ENCODE measurements at places on chromosomes 4 and X.

DNA sequence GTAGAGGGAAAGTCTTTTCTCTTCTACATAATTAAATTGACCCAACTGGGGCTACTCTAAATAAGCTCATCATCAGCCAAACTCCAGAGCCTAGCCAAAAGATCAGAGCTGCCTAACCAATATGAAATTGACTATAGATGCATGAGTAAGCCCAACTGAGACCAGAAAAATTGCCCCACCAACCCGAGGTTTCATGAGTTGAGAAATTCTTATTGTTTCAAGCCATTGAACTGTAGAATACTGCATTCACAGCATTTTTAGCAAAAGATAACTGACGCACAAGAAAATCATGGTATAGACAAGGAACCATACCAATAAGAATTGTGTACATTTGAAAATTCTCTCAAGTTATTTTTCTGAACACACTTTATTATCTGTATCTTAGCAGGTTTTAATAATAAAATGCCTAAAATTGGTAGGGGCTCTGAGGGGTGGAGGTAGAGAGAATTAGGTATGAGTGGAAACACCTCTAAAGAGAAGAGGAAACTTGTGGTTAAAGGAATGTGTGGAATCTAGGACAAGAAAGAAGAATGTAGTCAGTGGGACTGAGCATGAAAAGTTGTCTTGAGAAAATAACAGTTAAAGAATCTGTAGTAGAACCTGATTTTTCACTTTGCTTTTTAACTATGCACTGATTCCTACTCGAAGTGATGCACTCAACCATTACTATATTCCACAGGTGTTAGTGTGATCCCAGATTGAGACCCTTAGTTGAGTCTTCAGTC is 200.9 kb upstream of the PPP1R2C start:
- DNase-seq = no peak

DNA sequence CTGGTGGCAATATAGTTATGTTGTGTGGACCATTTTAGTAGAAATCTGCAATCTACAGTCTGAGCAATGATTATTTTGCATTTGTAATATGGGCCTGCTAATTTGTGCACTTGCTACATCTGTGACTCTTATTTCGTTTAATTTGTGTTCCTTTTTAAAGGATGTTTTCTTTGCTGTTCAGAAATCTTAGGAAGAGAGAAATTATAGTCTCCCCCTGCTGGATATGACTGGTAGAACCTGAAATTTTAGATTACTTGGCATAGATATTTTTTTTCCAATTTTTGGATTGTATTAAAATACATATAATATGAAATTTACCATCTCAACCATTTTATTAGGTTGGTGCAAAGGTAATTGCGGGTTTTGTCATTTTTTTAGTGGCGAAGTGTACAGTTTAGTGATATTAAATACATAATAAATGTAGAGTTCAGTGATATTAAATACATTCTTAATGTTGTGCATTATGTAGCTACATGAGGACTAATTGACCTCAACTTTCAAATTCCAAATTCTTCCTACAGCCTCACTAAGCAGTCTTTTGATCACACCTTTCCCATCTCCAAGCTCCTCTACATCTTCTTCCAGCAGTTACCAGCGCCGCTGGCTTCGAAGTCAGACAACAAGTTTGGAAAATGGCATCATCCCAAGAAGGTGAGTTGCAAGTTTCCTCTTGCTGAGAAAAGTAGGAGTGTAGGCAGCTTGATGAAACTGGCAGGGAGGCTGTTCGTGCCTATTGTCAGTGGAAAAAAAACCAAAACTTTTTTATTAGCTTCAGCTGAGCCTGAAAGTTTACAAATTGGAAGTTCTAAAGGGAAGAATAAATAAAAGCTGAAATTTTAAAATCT is 82.2 kb downstream of the FNIP2 start:
- peak; percentile 31 for DNase-seq

DNA sequence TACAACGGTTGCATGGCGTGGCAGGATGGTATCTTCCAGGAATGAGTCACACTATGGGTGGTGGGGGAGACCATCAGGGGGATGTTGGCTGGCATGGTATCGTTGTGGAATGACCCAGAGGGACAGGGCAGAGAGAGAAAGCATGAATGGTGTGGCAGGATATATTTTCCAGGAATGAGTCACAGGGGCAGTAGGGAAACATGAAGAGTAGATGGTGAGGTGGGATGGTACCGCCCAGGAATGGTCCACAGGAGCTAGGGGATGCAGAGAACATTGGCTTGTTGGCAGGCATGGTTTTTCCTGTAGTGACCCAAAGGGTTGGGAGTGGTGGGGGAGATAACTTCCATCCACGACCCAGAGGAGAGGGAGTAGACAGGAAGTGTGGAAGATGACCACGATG is 62.4 kb downstream of the MAOA start:
- no peak for DNase-seq

- DNase-seq = no peak
These were observed 464.3 kb downstream of the GRXCR1 start for GRCh38 chr4:43356786-43357185.

- DNase-seq = no peak
These were observed 1042.3 kb downstream of the FSTL5 start for GRCh38 chr4:161121451-161121850.

DNA sequence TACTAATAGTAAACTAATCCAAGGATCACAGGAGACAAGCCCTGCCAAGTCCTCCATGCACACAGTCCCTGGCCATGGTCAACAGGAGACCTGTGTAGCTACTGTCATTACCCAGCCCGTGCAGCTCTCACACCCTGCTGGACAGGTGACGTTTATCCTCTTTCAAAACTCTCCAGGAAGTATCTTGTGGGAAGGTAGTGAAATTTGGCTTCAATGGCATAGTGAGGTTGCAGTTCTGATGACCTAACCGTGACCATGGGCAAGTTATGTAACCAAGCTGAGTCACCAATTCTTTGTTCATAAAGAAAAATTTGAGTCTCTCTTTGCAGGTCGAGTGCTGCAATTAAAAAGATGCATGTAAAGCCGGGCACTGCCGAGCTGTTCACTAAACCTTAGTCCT is 11.3 kb upstream of the SLC2A9 start:
- DNase-seq = no peak

DNA sequence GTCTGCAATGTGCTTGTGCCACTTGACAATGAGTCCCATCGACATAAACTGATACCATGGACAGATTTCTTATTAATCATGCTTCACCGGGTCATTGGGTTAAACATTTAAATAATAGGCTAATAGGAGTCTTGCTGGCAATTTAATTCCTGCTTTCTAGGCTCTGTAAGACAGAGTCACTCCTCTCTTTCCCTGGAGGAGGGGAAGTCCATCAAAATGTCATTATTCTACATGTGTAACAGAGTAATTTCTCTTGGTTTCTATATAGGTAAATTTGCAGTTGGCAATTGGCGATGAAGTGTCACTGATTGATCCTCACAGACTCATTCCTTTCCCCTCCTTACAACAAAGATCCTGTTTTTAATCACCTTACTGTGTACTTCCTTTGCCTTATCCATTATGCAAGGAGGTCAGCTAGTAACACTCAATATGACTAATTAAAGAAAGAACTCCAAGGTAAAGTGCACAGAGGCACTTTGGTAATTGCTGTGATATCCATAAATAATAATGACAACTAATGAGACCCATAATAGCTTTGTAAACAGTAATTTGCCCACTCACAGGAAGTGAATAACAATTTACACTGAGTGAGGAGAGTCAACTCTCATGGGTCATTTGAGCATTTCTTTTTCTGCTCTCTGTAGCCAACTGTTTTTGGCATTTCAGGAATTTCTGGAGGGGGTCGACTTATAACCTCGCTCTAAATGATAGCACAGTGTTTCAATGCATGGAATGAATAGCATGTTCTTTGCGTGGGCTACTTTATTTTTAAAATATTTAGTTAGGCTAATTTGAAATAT is 184.0 kb downstream of the UGT8 start:
- DNase-seq = no peak

DNA sequence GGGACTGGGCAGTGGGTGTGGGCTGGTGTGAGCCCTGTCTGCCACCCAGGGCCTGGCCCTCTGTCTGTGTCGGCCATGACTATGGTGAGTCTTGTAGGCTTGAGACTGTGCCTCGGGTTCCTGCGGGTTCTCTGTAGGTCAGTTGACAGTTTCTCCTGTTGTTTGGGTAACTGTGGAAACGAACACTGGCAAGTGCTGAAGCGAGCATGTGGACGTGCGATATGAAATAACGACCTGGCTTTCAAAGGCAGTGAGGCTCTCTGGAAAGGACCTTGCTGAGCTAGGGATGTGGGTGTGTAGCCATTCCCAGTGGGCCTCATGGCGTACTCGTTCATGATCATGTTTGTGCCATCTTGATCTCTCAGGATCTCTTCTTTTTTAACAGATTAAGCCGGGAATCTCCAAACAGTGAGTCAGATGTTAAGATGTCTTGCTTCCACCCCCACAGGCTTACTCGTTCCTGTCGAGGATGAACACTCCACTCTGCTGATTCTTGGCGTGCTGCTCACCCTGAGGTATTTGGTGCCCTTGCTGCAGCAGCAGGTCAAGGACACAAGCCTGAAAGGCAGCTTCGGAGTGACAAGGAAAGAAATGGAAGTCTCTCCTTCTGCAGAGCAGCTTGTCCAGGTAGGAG is 41.3 kb downstream of the HTT start:
- peak; percentile 58 for DNase-seq

DNA sequence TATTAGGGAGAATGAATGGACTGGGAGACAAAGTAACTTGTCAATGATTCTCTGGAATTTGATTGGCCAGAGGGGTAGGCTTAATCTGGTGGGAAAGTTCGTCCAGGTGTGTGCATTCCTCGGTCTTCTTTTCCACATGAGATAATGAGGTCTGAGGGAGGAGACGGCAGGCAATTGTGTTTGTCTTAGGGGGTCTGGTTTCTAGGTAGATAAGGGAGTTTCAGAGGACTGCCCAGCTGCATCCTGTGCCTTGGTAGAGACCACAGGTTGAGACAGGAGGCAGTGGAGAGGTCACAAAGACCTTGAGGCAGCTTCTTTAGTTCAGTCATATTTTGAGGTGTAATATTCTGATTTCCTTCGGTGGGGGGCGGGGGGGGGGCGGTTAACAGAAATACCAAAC is 4.3 kb downstream of the MGST2 start:
- no peak for DNase-seq

DNA sequence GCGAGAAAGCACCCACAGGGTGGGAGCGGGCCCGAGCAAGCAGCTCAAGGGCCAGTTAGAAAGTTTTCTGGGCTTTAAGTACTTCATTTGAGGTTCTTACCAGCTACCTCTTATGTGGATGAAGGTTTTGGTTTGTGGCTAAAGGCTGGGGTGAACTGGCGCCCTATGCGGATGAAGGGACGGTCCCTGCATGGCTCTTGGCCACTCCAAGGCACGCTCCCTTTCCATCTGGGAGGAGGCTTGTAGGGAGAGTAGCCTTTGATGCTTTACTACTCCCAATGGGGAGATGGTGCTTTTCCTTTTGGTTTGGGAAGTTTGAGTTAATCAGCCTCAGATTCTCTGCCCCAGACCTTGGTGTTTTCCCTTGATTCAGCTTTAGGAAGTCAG is 17.7 kb downstream of the MRFAP1 start:
- no peak for DNase-seq

- no peak for DNase-seq
These were observed 74.7 kb downstream of the UGT8 start for GRCh38 chr4:114673306-114673705.

DNA sequence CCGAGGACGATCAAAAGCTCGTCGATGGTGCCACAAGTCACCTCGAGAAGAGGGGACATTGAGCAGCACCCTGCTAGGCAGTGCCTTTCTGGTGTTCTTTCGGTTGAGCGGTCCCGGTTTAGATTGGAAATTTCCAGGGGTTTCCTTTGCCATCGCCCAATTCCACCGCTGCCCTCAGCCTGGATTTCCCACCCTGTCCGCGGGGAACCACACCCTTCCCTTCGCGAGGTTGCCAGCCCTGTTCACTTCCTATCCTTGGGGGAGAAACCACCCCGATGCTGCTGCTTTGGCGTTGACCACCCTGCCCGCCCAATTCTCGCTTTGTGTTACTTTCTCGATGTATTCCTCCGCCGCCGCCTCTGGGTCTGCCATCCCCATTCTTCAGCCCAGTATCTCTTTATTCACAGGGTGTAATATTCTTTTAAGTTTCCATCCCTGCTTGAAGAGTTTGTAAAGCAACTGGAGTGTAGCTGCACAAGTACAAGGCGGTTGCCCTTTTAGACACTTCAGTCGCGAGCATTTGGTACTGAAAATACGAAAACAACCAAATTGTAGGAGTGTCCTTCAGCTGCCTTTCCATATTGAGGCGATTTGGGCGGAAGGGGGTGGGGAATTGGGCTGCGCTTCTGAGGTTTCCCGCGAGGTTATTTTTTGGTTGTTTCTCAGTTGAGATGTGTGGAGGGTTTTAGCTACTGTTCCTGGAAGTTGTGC is 1.1 kb downstream of the OGT start:
- DNase-seq = peak; percentile 66

DNA sequence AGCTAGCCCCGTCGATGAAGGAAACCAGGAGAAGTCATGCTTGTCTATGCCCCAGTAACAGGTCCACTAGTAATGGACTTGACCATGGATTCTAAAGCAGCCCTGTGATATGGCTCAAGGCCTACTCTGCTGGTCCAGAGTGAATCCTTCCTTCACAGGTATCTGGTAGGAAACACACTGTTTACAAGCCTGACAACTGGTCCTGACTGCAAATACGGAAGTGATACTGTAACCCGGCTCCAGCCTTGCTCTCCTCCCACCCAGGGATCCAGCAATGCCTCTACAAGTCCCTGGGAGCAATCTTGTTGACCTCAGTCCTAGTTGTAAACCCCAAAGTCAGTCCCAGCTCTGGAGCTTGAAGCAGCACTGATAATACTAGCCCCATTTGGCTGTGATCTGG is 239.2 kb upstream of the GRID2 start:
- DNase-seq = no peak

- no peak for DNase-seq
These were observed 405.8 kb upstream of the RPS6KA3 start for GRCh38 chrX:20672476-20672875.

- no peak for DNase-seq
These were observed 548.8 kb upstream of the FAM241A start for GRCh38 chr4:111596491-111596890.

GRCh38 chr4:85028910-85029309 is 62.4 kb upstream of the WDFY3 start:
- no peak for DNase-seq

DNA sequence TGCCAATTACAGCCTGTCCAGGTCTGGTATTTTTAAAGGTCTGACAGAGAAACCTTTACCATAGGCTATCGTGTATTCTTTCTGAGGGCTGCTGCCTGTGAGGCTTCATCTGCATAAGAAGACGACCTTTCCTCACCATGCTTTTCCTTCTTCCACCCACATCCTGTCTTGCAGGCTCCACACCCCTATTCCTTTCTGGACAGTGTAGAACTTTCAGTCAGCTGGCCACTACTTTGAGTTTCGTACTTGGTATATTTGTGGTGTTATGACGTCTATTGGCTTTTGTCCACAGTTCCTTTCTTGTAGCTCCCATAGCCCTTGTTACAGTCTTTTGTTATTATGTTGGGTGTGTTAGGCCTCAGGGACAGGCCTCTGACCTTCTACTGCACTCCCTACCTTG is 311.4 kb downstream of the RAPGEF2 start:
- DNase-seq = no peak
